H1 (cell line): ENCODE measurements at places on chromosomes 7 and 10.

- no peak overlapping the region for H3K27ac ChIP-seq
- H3K27me3 ChIP-seq, result no peaks in the 10 kb centered on the region
Measured at GRCh38 chr7:139949629-139950028, 113.1 kb downstream of the PARP12 start.

DNA sequence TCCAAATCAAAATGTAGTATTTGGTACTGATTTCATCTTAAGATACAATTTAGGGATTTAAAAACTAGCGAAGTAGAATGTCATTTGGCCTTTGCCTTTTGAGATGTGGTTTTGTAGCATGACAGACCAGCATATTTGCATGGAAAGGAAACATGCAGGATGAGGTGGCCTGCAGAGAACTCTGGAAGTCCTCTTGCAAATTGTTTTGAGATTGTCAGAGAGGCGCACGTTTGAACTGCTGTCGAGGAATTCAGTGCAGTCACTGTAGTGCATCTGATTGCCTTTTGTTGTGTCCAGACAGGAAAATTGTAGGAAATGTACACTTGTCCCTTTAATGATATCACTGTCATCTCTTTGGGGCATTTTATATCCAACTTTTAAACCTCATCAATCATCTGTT lies 136.7 kb downstream of the CELF2 start:
- H3K27me3 ChIP-seq, result no peaks in the 10 kb centered on the region
- H3K4me1 ChIP-seq, result peaks cover 19% of the 10 kb centered on the region
- no peak for DNase-seq
- no peak overlapping the region for H3K27ac ChIP-seq
- H3K36me3 ChIP-seq, result no peaks in the 10 kb centered on the region
- no peak overlapping the region for H3K4me3 ChIP-seq

GRCh38 chr10:71939861-71940474 lies 24.2 kb upstream of the CHST3 start:
- no peak for DNase-seq
- H3K4me1 ChIP-seq, result no peaks in the 10 kb centered on the region
- no peak overlapping the region for H3K4me3 ChIP-seq

DNA sequence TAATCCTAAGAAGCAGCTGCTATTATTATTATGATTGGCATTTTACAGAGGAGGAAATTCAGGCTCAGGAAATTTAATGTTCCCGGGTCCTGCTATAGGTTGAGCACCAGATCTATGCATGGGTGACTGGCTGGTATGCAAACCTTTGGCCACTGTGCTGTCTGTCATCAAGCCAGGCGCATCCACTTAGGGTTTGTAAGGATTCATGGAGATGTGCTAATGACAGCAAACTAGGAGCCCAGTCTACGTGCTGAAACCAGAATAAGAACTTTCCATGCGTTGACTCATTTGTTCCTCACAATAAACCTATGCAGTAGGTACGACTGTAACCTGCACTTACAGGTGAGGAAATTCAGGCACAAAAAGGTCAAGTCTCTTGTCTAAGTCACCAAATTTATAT lies 64.5 kb upstream of the ZMIZ1 start:
- no peaks in the 10 kb centered on the region for H3K36me3 ChIP-seq
- 0 out of 2 replicates have a peak, but pooled peaks cover 2% of the 10 kb centered on the region for H3K4me1 ChIP-seq
- DNase-seq, result no peak
- H3K27ac ChIP-seq, result no peak overlapping the region
- H3K27me3 ChIP-seq, result no peaks in the 10 kb centered on the region; the same call in 1 of the 2 replicates

DNA sequence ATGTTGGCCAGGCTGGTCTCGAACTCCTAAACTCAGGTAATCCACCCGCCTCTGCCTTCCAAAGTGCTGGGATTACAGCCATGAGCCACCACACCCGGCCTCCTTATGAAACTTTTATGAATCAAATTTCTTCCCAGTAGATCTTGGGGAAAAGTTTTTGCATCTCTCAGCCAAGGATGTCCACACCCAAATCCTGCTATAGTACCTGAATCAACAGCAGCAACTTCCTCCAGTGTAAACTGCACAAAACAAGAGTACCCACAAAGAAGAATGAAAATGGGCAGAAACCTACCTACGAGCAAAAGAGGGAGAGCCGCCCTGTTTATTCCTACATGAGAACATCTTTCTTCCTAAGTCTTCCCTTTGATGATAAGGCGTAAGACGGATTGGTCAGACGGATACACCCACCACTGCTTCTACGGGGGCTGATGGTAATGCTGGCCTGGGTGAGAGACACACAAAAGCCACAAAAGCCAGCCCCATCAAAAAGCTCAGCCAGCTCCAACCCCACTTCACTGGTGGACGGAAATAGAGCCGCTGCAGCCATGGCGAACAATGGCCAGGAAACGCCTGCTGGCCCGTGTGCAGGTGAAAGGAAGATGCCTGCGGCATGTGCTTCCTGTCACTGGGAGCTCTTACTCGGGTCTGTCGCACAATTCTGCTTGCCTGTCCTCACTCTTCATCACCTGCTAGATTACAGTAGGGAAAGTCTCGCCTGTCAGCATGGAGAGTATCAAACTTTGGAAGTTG lies 10.4 kb downstream of the JCAD start:
- H3K4me1 ChIP-seq, result peaks cover 3% of the 10 kb centered on the region; the same call in 1 of the 2 replicates
- no peak overlapping the region for H3K27ac ChIP-seq
- H3K4me3 ChIP-seq, result no peak overlapping the region
- H3K27me3 ChIP-seq, result no peaks in the 10 kb centered on the region
- H3K36me3 ChIP-seq, result no peaks in the 10 kb centered on the region

DNA sequence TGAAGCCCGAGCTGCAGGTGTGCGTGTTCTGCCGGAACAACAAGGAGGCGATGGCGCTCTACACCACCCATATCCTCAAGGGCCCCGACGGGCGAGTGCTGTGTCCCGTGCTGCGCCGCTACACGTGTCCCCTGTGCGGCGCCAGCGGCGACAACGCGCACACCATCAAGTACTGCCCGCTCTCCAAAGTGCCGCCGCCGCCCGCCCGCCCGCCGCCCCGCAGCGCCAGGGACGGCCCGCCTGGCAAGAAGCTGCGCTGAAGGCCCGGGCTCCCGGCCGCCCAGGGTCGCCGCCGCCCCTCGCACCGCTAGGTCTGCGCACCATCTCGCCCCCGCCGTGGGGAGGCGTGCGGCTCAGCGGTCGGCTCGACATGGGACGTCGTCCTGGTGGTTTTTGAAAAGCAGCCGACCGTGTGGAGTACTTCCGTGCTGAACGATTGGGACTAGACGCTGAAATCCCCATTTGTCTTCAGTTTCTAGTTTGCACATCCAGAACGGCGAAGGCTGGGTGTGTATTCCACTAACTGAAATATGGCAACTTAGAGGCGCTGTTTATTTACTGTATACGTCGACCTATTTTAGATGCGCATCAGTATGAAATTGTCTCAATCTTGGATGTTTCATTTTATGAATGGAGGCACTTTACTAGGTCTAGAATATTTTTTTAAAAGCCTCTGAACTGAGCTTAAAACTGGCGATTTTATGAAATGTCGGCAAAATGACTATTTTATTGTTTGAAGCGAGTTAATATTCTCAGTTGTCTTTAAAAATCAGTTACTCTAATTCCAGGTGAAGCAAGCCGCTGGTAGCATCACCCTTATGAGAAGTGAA lies 1.1 kb downstream of the NANOS1 start:
- H3K27me3 ChIP-seq, result no peaks in the 10 kb centered on the region
- H3K36me3 ChIP-seq, result peaks cover 11% of the 10 kb centered on the region
- H3K4me3 ChIP-seq, result peak overlapping the region; percentile 49
- DNase-seq, result no peak

- H3K4me3 ChIP-seq, result no peak overlapping the region
- H3K27me3 ChIP-seq, result no peaks in the 10 kb centered on the region
Measured at GRCh38 chr10:63324495-63324854, 141.3 kb downstream of the JMJD1C start.

DNA sequence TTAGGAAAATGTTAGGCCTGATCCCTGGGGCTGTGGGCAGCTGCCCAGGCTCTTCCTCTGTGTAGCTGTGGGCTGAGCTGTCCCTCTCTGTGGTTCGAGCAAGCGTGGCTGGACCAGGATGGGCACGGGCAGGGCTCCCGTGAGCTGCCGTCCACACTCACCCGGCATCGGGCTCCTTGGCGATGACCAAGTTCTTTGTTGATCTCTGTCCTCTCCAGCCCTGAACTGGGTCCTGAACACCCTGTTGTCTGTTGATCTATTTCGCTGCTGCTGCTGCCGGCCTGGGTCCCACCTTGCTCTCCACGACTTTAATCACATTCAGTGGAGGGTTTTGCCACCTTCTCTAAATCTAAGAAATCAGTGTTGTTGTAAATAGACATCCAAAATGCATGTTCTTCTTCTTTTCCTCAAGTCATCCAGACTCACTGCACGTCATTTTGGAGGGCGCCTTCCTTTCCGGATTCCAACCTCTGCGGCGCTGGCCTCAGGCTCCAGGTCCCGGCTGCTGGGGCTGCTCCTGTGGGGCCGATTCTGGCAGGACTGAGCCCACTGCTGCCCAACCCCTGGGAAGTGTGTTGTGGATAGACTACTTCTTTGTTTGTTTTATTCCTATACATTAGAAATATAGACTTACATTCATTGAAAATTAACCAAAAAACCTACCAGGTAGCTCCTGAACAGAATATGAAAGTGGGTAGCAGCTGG lies 100.6 kb downstream of the DYNC2I1 start:
- H3K4me3 ChIP-seq, result no peak overlapping the region
- H3K27ac ChIP-seq, result no peak overlapping the region
- no peaks in the 10 kb centered on the region for H3K36me3 ChIP-seq
- H3K27me3 ChIP-seq, result no peaks in the 10 kb centered on the region
- no peaks in the 10 kb centered on the region for H3K4me1 ChIP-seq
- DNase-seq, result no peak
